CD4-positive, alpha-beta T cell (primary cell): ENCODE measurements at places on chromosomes 16 and 17. TPM values are rescaled to one million over a fixed set of nuclear protein-coding genes. Genes with fewer than 3 reads are reported as not detected.
A peak's percentile ranks its signal among the peaks of the same experiment; 100 is the strongest.

DNA sequence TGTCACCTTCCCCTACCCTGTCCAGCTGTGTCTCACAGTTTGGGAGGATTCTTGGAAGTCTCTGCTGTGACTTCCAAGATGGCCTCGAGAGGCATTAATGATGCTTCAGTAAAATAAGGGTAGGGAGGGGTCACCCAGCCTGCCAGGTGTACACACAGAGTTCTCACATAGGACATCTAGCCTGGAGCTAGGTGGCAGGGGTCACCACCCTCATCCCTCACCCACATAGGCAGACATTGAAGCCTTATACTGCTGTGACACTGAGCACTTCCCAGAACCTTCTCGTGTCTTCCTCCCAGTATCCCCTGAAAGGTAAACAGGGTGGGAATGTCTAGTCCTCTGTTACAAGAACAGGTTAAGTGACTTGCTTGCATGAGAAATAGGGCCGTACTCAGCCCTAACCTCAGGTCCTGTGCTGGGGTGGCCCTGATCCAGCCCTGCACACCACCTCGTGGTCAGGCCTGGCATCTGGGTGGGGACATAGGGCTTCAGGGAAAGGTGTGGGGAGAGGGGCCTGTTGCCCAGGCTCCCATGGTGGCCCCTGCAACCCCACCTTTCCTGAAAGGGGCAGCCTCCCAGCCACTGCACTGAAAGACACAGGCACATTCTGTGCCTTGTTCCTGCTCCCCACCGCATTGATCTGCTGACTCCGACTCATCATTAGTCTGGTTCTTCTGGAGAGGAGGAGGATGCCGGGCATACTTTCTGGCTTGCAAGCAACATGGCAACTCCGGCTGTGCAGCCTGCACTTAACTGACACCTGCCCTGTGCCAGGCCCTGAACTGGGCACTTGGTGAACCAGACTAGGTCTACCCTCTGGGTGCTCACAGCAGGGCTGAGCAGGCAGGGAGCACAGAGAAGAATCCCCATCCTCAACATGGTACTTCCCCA lies 3.6 kb upstream of the MMP15 start:
- DNase-seq = no peak
- no peak overlapping the region for H3K27ac ChIP-seq
- no peak overlapping the region for H3K4me3 ChIP-seq
- H3K27me3 ChIP-seq = peaks cover 4% of the 10 kb centered on the region
- H3K36me3 ChIP-seq = peaks cover 20% of the 10 kb centered on the region

GRCh38 chr17:72407931-72408330 lies 287.1 kb downstream of the SOX9 start:
- no peak overlapping the region for H3K27ac ChIP-seq
- no peaks in the 10 kb centered on the region for H3K36me3 ChIP-seq
- H3K4me1 ChIP-seq = no peaks in the 10 kb centered on the region
- no peak overlapping the region for H3K4me3 ChIP-seq

DNA sequence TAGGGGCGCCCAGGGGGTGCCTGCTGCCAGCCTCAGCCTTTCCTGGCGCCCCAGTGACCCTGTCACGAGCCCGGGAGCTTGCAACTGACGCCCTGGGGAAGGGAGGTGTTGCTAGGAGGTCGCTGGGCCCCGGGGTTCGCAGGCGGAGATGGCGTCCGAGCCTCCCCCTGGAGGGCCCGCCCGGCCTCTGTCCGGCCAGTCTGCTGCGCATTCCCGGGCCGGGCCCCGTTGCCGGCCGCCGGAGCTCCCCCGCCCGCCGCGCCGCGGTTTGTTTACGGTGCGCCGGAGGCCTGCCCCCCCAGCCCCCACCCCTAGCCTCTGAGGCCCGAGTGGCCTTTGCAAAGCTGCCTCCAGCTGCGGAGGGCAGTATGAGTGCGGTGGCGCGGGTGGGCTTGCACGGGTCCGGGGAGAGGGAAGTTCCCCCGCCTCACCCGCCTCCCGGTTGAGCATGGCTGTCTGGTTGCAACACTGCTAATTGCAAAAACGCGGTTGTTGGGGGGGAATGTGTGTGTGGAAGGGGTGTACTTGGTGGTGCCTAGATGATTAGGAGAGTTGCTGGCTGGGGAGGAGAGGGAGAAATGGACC lies 514 bp downstream of the THRA start:
- H3K36me3 ChIP-seq = no peaks in the 10 kb centered on the region
- H3K4me3 ChIP-seq = peak overlapping the region; percentile 86
- H3K27me3 ChIP-seq = no peaks in the 10 kb centered on the region

DNA sequence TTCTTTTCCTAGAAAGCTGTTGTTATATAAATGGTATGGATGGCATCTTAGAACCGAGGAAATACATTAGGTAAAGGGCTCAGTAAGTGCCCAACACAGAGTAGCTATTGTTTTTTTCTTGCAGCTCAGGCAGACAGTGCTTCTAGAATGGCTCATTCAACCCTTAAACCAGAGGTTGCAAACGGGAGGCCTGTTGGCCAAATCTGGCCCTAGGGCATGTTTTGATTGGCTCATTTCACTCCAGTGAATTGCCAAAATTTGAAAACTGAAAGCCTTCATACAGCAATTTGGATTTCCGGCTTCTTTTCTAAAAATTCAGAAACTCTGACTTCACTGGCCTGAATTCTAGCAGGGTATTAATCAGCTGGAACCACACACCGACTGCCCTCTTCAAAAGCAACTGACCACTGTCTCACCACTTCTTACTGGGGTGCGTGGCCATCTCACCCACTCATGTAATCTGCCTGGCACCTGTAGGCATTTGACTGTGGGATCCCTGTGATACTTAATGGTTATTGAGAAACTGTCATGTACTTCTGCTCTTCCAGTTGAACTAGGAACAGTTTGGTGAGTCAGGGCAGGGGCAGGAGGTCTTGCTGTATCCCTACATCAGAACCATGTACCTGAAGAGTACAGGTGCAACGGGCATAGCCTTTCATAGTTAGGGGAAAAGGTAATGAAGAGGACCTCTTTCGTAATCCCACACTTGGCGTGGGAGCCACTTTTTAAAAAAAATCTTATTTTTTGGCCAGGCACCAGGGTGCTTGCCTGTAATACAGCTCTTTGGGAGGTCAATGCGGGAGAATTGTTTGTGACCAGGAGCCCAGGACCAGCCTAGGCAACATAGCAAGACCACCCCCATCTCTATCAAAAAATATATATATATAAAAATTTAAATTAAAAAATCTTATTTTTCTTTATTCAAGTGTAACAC lies 53.6 kb upstream of the SCNN1B start:
- no peak overlapping the region for H3K4me3 ChIP-seq
- H3K27me3 ChIP-seq = peaks cover 6% of the 10 kb centered on the region
- no peaks in the 10 kb centered on the region for H3K4me1 ChIP-seq
- no peaks in the 10 kb centered on the region for H3K36me3 ChIP-seq
- no peak for DNase-seq
- no peak overlapping the region for H3K27ac ChIP-seq

GRCh38 chr16:49630783-49631182 lies 225.1 kb downstream of the ZNF423 start:
- DNase-seq = no peak
- H3K4me3 ChIP-seq = no peak overlapping the region
- H3K36me3 ChIP-seq = no peaks in the 10 kb centered on the region
- H3K27me3 ChIP-seq = no peaks in the 10 kb centered on the region
- H3K4me1 ChIP-seq = no peaks in the 10 kb centered on the region
- H3K27ac ChIP-seq = no peak overlapping the region

Gene PIPOX
- 2.4 TPM for total RNA-seq

DNA sequence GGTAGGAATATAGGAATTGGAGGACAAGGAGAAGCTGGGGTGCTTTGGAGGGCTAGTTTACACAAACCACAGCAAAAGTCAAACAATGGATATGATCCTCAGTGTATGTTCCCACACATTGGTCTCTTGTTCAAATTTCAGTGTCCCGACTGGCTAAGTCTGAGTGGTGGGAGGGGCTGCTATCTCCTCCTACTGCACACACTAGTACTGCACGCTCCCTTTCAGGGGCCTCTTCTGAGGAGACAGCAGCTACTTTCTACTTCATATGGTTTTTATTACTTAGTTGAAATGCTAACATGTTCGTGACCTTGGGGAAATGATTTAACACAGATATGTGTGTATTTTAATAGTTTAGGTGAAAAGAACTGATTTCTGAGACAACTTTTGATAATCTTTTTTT lies 18.8 kb upstream of the KRT10 start:
- peaks cover 6% of the 10 kb centered on the region for H3K27me3 ChIP-seq
- no peaks in the 10 kb centered on the region for H3K4me1 ChIP-seq
- H3K36me3 ChIP-seq = no peaks in the 10 kb centered on the region
- no peak overlapping the region for H3K4me3 ChIP-seq
- no peak overlapping the region for H3K27ac ChIP-seq
- no peak for DNase-seq

Gene CDH11
- total RNA-seq = not detected

DNA sequence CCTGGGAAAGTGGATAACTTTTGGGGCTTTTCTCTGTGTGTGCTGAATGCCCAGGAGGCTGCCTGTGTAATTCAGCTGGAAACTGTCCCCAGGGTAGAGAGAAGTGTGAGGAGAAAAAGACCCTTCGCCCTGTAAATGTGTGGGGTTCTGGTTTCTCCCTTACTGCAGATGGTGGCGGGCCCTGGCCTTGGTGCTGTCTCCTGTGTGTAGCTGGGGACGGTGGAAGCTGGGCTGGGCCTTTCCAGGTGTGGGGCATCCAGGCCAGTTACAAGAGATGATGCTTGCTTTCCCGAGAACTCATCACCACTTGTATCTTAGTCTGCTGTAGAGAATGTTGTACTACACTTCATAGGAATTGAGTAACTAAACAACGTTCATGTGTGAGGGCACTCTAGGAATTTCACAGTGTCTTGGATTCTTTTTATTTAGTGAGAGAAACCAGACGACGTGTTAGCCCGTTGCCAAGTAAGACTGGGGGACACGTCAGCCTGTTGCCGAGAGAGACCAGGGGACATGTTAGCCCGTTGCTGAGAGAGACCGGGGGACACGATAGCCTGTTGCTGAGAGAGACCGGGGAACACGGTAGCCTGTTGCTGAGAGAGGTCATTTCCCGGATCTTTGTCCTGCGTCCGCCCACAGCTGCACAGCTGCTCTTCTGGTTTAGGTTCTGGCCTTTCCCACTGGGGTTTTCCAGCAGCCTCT lies 43.1 kb downstream of the TBCD start:
- H3K4me3 ChIP-seq = no peak overlapping the region
- H3K36me3 ChIP-seq = peaks cover 7% of the 10 kb centered on the region
- no peaks in the 10 kb centered on the region for H3K27me3 ChIP-seq
- DNase-seq = no peak
- H3K27ac ChIP-seq = no peak overlapping the region

Gene FBXO39
- total RNA-seq = 0.36 TPM

DNA sequence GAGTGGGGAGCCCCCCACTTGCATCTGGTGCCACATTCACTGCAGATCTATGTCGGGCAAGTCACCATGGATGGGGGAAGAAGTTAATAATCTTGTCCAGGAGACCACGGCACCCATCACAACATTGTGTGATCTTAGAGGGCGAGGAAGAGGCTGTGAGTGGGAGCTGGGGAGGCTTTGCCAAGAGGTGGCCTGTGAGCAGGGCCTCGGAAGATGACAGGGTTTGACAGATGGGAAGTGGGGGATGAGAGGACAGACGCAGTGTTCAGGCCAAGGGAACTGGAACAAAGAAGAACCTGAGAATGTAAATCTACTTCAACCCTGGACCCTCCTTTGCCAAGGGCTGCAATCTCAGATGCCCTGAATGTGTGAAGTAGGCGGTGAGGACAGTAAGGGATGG lies 12.4 kb downstream of the ACE start:
- DNase-seq = no peak
- no peaks in the 10 kb centered on the region for H3K4me1 ChIP-seq
- H3K27ac ChIP-seq = no peak overlapping the region
- H3K36me3 ChIP-seq = no peaks in the 10 kb centered on the region
- no peak overlapping the region for H3K4me3 ChIP-seq

GRCh38 chr17:42348104-42348503 lies 40.1 kb downstream of the STAT3 start:
- no peaks in the 10 kb centered on the region for H3K4me1 ChIP-seq
- peaks cover 39% of the 10 kb centered on the region for H3K36me3 ChIP-seq
- H3K27me3 ChIP-seq = no peaks in the 10 kb centered on the region
- H3K27ac ChIP-seq = no peak overlapping the region

GRCh38 chr16:87043231-87044031 lies 273.8 kb downstream of the C16orf95 start:
- no peak overlapping the region for H3K4me3 ChIP-seq
- H3K27ac ChIP-seq = no peak overlapping the region
- H3K27me3 ChIP-seq = no peaks in the 10 kb centered on the region
- no peaks in the 10 kb centered on the region for H3K4me1 ChIP-seq
- no peak for DNase-seq

- no peak overlapping the region for H3K4me3 ChIP-seq
- no peaks in the 10 kb centered on the region for H3K27me3 ChIP-seq
- H3K4me1 ChIP-seq = peaks cover 22% of the 10 kb centered on the region
- H3K36me3 ChIP-seq = peaks cover 11% of the 10 kb centered on the region
Measured at GRCh38 chr17:82016875-82017459, 5.7 kb downstream of the CENPX start.

DNA sequence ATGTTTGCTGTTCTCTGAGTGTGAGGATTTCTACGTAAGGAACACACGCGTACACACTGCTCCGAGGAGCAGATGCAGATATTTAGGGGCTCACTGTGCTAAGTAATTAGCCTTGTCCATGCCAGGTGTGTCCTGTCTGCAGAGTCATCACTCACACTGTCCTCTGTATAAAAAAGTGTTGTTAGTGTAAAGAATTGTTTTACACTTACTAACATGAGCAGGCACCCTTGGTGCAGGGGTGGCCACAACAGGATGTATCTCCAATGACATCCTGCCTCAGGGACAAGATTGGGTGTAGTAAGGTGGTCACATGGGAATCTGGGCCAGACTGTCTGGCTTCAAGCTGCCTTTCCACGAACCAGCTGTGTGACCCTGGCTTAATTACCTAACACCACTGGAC lies 63.9 kb downstream of the NDEL1 start:
- no peak for DNase-seq
- H3K4me3 ChIP-seq = no peak overlapping the region
- H3K27ac ChIP-seq = no peak overlapping the region

DNA sequence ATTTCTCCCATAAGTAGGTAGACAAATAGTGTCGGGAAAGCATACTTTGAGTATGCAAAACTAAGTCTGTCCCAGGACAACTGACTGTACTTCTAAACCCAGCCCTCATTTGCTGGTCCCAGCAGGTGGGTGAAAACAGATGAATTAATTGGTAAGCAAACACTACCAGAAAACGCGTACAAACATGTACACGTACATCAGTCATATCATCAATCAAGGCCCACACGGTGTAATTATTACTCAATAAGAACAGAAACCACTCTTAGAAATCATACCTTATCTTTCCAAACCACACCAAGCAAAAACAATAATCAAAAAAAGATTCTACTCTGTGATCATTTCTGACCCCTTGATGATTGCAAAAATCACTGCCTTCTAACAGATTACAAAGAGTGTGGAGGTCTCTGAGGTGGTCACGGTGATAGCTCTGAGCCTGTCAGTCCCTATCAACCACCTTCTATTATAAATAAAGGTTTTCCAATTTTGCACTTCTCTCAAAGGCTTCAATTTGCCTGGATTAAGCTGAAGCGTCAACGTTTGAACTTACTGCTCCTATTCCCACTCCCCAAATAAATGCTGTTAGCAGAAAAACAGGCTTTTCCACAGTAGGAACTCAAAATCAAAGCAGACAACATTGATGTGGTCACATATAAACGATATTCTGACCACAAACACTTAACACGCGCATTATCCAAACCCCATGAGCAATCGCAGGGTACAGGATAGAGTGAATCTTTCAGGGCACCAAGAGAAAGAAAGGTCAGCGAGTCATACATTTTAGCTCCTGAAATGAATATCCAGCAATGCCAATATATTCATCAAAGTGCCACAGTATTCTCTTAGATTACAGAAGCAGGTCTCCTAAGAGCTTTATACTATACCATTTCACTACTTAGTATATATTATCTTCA lies 211.9 kb downstream of the STX8 start:
- H3K27ac ChIP-seq = no peak overlapping the region
- H3K4me3 ChIP-seq = no peak overlapping the region
- DNase-seq = no peak
- no peaks in the 10 kb centered on the region for H3K4me1 ChIP-seq
- H3K27me3 ChIP-seq = no peaks in the 10 kb centered on the region

Gene RNF227
- total RNA-seq = 3.5 TPM
